Right cardiac atrium (tissue), 5 donors: ENCODE measurements at places on chromosomes 4 and X.

- DNase-seq: no peak
Observed at GRCh38 chr4:7959078-7959477, 19.4 kb upstream of the AFAP1 start.

DNA sequence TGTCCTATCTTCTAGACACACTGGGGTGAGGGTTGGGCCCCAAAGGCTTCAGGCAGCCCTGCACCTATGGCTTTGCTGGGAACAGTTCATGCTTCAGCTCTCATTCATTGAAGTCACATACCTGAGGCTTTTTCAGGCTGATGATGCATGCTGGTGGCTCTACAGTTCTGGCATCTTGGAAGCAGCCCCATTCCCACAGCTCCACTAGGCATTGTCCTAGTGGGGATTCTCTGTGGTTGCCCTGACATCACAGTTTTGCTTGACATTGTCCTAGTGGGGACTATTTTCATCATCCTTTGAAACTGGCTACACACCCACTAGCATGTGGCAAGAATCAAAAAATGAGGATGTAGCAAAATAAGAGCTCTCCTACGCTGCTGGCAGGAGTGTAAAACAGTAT lies 37.7 kb upstream of the C4orf17 start:
- no peak for DNase-seq

DNA sequence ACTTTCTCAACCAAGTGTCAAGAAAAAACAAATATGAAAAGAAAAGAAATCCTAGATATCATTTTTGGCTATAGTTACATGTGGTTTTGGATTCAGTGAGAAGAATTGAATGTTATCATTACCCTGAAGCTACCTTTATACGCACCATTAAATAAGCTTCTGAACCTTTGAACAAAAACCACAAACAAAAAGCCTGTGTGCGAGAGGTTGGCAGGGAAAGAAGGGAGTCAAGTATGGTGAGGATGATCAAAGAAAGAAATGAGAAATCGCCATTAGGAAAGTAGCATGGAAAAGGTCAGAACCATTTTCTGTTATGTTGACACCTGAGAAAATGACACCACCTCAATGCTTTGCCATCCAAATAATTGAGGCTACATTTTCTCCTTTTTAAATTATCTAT lies 1.2 kb upstream of the SLC7A11 start:
- no peak for DNase-seq

DNA sequence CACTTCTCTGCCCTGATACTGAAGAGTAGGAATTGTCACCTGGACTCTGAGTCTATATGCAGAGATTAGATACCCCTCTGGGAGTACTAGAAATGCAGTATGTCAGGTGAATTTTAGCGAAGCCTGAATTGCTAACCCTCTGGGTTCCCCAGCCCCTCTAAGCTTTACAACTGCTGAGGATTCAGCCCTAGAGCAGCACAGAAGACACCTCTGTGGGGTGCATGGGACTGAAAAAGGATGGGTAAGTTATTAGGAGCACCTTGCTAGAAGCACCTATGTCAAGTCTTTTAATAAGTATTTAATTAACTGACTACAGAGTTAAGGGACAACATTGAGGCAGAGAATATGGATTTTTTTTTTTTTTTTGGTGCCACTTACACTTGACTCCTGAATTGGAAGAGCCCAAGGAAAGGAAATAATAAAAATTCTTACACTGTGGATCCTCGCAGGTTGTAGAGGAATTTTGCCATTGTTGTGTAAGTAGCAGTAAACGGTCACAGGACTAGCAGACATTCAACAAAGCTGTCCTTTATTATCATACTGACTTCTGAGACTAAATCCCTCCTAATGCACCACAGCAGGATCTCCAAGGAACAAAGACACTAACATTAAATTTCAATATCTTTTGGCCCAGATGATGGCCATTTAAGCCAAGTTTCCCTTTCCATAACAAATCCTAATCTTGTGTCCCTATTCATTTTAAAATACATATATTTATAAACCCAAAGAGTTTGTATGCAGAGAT lies 253.2 kb downstream of the ANKRD50 start:
- no peak for DNase-seq

GRCh38 chr4:25889589-25890503 lies 24.2 kb upstream of the SMIM20 start:
- DNase-seq: no peak

GRCh38 chrX:144006811-144007210 lies 122.9 kb downstream of the UBE2NL start:
- DNase-seq: no peak

DNA sequence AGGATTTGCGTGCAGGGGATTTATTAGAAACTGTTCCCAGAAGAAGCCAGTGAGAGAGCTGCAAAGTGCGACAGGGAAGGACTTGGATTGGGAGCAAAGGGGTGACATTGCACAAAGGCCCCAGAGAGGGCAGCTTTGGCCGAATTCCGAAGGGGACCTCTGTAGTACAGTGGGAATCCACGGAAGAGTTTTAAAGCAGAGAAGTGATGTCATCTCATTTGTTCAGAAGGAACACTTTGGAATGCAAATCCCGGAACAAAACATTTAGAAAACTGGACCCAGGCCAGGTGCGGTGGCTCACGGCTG lies 71.7 kb downstream of the FAM184B start:
- DNase-seq: no peak

DNA sequence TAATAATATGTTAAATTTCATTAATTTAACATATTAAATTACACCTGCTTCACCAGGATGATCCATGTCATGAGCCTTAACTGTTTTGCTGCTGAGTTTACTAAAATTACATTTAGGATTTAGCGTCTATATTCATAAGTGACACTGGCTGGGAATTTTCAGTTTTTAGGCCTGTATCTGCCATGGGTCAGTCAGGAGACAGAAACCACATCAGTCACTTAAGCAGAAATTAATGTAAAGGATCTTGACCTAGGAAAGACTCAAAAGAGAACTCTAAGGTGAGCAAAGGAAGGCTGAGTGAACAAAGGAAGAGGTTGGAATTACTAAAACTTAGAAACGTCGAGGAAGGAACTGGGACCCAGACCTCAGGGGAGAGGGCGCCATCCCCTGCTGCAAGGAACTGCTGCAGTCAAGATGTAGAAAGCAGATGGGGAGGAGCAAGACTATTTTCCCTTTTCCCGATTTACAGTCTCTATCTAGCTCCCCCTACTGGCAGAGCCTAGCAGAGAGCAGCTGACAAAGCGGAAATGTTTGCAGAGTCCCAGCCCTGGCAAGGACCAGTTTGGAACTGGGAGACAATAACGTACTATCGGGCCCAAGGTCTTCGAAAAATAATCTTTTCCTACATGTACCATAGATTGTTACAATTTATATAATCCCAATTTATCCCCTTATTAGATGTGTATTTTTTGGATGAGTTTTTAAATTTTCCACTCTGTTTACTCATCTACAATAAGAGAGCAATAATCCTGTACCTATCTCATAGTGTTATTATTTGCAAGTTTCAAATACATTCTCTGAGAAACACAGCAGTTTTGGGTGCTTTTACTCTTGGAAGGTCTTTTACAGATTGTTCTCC lies 22.6 kb upstream of the RBBP7 start:
- peak; percentile 59 for DNase-seq

DNA sequence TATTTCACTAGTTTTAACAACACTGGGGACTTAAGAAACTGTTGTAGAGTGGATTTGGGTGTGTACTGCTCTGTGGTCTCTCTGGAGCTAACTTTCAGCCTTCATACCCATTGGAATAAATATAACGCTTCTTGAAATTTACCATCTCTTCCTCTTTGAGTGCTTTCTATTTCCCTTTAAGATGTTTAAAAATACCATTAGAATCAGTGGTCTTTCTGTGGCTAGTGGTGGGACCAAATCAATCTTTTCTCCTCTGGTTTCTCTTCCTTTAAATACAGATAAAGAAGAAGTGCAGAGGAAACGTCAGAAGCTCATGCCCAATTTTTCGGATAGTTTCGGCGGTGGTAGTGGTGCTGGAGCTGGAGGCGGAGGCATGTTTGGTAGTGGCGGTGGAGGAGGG lies 92.0 kb downstream of the NFKB1 start:
- no peak for DNase-seq

- no peak for DNase-seq
Observed at GRCh38 chrX:40543661-40544328, 37.0 kb upstream of the ATP6AP2 start.

DNA sequence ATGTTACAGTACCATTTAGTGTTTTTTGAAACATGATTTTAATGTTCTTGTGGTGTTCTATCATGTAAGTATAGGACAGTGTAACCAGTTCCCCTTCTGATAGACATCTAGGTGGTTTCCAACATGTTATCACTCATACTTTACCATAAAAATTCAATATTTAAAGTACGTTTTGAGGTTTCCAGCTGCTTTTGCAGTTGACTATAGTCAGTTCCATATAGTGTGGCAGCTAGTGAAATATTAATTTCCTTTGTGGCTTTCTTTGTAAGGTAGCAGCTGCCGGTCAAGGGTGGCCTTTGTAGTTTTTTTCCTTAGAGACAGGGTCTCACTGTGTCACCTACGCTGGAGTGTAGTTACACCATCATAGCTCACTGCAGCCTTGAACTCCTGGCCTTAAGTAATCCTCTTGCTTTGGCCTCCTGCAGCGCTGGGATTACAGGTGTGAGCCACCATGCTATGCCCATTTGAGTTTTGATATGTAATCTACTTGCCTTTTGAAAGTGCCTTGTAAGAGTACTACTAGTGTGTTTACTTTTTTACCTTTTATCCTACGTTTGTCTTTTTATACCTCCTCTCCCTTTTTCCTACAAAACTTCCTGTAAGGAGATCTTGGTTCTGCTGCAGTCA lies 63.0 kb downstream of the ARHGAP10 start:
- no peak for DNase-seq

DNA sequence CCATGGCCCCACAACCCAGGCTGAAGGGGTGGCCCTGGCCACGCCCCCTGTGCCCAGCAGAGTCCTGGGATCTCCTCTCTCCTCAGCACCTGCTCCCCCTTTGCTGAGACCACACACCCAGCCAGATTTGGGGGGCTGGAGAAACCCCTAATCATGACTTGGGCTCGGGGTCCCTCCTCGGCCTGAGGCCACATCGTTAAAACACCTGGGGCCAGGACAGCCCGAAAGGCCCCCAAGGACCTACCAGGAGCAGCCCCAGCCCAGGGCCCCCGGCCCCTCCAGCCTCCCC lies 116.7 kb downstream of the FAM53A start:
- peak; percentile 45 for DNase-seq

GRCh38 chr4:11497212-11497806 lies 68.6 kb upstream of the HS3ST1 start:
- DNase-seq: no peak

GRCh38 chrX:123869488-123869887 lies 9.6 kb downstream of the XIAP start:
- no peak for DNase-seq

- no peak for DNase-seq
Observed at GRCh38 chrX:16848541-16848940, 21.6 kb downstream of the RBBP7 start.

GRCh38 chrX:143429131-143429530 lies 88.1 kb downstream of the SPANXN3 start:
- no peak for DNase-seq

DNA sequence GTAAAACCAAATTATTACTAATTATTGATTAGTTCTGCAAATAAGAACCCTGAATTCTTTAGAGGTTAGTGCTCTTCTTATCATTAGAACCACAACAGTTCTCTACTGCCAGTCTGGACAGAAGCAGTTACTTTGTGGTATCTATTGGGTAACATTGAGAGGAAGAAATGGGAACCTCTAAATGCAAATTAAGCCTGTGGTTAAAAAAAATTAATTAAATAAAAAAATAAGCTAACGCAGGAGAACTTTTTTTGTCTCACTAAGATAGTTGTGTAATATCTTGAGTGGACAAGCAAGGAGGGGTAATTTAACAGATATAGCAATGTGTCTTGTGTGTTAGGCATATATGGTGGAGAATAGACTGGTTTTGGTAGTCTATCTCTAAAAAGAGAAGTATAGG lies 32.9 kb upstream of the TET2 start:
- no peak for DNase-seq

DNA sequence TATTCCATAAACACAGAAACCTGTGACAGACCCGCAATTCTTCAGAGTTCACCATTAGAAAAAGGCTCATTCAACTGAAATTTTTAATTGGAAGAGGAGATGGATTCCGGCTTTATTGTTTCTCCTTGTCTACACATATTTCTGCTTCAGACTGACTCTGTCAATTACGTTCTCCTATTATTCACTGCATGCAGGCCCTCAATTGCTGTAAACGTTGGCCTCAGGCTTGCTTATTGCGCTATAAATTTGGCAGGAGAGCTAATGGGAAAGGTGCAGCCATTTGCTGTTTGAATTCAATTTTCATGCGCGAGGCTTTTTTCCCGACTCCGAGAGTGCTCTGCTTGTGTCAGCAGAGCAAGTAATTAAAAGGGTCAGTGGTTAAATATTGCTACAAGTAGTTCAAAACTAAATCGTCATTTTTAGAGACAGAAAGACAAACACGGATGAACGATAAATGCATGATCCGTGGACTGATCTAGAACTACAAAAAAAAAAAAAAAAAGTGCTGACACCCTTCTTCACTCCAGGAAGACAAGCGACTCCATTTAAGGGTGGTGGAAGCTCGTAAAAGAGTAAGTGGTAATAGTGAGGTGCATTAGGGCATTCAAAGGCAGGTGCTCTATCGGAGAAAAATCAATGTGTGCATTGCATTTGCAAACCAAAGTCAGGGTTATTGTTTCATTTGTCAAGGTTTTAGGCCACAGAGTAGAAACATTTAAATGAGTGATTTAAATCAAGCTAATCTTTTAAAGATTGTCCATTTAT lies 841.6 kb upstream of the FRG1 start:
- no peak for DNase-seq
